ENCODE measurements at places on chromosomes 16 and 17. TPM values are rescaled to one million over a fixed set of nuclear protein-coding genes. Genes with fewer than 3 reads are reported as not detected.

- no peak overlapping the region for H3K27ac ChIP-seq
- H3K36me3 ChIP-seq, result no peaks in the 10 kb centered on the region
- no peaks in the 10 kb centered on the region for H3K27me3 ChIP-seq
Observed at GRCh38 chr17:5027299-5027698, 7.9 kb downstream of the SLC52A1 start.

DNA sequence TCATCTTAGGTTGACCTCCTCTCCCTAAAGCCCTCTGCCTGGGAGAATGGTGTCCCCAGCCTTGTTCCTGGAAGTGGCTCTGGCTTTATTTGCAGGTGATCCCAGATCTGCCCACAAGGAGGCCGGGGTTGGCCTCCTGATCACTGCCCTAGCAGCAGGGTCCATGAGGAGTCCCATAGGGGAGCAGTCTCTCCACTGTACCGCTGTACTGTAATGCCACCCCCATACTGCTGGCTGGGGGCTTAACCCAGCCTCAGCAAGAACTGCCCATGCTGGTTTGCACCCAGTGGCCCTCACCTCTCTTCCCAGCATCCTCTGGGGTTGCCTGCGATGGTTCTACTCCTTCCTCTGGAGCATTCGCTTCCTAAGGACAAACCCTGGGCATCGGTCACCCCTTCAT is 39.1 kb downstream of the PSME3IP1 start:
- peaks cover 3% of the 10 kb centered on the region for H3K4me1 ChIP-seq
- H3K27ac ChIP-seq, result no peak overlapping the region
- no peaks in the 10 kb centered on the region for H3K27me3 ChIP-seq
- no peaks in the 10 kb centered on the region for H3K36me3 ChIP-seq
- DNase-seq, result no peak

DNA sequence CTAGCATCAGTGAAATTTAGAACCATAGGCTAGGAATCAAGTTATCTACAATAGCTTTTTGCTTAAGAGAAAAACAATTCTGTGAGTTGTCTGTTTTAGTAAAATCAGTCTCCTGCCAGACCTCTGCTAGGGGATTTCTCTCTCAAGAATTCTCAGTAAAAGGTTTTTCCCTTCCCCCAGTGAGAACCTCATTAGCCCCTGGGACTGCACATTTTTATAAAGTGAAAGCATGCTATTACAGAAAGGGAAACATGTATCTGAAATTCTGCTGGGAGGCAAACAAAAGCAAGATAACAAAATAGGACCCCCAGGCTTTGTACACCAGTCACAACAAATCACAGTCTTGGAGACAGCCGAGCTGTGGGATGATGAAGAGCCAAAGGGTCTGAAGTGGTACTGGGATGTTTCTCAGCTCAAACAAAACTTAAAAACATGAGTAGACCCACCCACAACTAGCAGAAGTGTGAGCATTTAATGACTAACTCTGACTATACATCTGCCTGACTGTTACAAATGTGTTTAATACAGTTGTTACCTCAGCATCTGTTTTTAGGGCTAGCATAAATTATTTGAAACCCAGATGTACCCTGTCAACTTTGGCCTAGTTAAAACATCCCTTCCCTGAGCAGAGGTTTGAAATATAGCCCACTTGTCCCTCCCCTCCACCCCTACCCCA is 20.0 kb upstream of the GLG1 start:
- H3K4me3 ChIP-seq, result no peak overlapping the region
- no peak overlapping the region for H3K27ac ChIP-seq
- no peak for DNase-seq
- no peaks in the 10 kb centered on the region for H3K36me3 ChIP-seq
- no peaks in the 10 kb centered on the region for H3K27me3 ChIP-seq

DNA sequence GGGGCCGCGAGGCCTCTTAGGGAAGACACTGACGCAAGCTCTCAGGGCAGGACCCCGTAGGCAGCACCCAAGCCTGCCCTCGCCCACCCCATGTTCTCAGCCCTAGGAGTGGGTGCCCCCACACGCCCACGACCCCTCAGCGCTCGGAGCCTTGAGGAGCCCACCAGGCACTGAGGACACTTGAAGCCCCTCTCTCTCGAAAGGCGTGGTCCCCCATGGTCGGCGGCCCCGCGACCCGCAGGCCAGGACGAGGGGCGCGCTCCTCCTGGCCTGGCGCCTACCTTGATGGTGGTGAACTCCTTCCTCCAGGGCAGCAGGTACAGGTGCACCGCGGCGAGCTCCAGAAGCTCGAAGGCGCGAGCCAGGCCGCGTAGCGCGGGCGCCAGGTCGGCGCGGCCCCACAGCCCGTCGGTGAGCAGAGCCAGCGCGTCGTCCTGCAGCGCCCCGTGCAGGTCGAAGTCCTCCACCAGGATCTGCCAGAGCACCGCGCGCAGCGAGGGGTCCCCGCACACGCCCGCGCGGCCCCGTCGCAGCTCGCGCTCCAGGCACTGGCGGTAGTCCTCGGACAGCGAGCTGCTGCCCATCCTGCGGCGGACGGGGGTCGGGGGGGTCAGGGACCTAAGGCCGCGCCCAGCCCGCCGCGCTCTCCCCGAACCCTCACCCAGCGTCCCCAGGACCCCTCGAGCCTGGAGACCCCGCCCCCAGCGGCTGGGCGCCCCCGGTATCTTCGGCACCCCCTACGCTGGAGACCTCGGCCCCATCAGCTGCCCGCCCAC is 668 bp downstream of the SPATA2L start:
- H3K4me3 ChIP-seq, result peak overlapping the region; percentile 55
- no peaks in the 10 kb centered on the region for H3K36me3 ChIP-seq
- peak overlapping the region; percentile 65 for H3K27ac ChIP-seq
- DNase-seq, result peak; percentile 67

The ACSM3 gene
- 196 TPM for total RNA-seq

The MED13 gene
- 53.9 TPM for total RNA-seq

The KRTAP9-2 gene
- total RNA-seq, result not detected

The NOMO2 gene
- 29.1 TPM for total RNA-seq

The CETP gene
- 0.15 TPM for total RNA-seq
